Brain pericyte (primary cell): ENCODE measurements at places on chromosomes 11 and 22.

DNA sequence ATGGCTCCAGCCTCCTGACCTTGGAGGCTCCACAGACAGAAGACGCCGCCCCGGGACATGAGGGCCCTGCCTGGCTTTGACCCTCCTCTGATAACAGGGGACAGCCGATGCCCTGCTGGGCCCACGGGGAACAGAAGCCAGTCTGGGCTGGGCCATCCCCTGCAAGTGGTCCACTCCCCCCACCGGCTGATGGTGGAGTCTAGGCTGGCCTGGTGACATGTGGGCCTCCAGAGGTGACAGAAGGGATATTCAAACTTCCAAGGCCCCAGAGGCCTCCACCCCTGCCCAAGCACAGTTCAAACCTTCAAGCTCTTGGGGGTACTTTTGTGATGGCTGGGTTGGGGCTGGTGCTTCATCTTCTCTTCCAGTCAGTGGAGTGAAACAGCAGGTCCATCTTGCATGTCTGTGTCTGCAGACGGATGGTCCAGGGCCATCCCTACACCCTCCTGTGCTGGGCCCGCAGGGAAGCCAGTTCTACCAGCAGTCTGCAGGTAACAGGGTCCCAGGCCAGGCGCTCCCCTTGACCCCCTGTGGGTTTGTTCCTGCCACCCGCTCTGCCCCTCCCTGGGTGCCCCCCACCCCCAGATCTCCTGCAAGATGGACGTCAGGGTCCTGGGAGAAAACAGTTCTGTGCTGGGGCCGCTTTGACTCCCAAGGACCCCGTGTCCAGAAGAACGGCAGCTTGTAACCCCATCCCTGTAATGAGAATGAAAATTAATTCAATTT, 929.9 kb downstream of the BRD1 start:
- DNase-seq = no peak

DNA sequence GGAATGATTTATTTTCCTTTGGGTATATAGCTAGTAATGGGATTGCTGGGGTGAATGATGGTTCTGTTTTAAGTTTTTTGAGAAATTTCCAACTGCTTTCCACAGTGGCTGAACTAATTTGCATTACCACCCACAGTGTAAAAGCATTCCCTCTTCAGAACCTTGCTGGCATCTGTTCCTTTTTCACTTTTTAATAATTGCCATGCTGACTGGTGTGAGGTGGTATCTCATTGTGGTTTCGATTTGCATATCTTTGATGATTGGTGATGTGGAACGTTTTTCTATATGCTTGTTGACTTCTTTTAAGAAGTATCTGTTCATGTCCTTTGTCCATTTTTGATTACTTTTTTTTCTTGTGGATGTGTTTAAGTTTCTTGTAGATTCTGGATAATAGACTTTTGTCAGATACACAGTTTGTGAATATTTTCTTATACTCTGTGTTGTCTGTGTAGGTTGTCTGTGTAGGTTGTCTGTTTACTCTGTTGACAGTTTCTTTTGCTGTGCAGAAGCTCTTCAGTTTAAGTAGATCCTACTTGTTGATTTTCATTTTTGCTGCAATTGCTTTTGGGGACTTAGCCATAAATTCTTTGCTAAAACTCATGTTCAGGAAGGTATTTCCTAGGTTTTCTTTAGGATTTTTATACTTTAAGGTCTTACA, 291.8 kb upstream of the DDI1 start:
- DNase-seq = no peak

GRCh38 chr11:93908689-93909088, 58.3 kb upstream of the VSTM5 start:
- no peak for DNase-seq

DNA sequence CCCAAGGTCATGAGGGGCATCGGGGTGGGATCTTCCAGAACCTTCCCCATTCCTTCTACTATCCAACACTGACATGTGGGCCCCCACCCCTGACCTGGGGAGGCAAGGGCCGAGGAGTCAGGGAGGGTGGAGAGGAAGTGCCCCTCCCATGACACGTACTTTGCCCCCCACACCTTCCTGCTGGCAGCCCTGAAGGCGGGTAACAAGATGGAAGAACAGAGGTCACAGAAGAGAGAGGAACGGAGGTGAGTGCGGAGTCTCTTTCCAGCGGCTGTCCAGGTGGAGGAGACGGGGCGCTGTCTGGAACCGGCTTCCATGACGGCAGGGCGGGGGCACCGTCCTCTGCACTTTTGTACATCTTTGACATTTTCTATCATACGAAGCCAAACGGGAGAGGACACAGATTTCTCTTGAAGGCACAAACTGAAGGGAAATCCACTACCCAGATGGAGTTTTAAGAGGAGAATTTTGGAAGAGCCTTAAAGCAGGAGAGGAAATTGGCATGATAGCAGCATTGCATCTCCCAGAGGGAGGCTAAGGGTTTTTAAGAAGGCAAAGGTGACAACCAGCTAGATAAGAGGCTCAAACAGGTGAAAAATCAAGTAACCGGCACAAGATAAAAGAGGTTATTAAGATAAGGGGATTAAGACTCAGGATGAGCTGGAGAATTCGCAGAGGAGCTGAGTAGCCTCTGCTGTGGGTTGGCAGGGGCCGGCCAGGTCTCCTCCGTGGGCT, 16.7 kb downstream of the OSBPL5 start:
- DNase-seq = no peak

DNA sequence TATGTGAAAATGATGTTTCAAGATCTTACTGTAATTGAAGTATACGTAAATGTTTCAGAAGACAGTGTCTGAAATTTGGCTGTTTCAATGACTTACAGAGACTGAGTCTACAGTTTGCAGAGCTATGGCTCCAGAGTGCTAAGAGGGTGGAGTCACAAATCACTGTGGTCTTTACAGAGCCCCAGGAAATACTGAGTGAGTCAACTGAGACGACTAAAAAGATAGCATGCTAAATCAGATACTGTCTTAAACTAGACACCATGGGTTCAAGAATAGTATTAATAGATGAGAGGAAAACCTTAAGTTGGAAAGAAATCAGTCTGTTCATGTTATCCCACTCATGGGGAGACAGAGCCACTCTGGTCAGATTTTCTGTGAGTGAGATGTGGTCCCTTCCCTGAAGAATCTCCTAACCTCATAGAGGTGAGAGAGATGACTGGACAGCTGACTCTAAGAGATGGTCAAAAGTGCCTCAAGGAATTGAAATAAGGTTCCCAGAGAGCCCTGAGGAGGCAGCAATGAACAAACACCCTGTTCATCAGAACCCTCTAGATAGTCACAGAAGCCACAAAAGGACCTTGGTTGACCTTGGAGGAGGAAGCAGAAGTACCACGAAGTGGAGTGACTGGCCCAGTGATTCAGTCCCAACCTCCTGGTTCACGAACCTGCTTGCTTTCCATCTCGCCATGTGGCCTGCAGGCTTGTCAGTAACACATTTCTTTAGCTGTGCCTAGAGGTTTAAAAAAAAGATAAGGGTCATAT, 30.2 kb downstream of the C11orf91 start:
- DNase-seq = no peak

GRCh38 chr11:70399681-70400112, 1.4 kb downstream of the CTTN start:
- peak; percentile 74 for DNase-seq

DNA sequence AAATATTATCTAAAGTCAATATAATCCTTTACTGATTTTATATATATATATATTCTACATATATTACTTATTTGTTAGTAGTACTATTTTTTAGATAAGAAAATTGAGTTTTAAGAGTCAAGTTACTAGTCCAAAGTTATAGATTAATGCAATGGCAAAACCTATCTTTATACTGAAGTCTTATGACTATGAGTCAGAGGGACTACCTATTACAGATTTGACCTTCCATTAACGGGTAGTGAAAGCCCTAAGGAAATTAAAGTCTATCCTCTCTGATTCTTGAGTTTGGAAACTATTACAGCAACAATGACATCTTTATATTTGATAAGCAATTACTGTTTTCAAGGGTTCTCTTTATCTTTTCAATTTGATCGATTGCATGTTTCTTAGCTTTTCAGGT, 315.8 kb downstream of the CASP12 start:
- no peak for DNase-seq

- DNase-seq = no peak
Observed at GRCh38 chr22:37326726-37327125, 44.4 kb downstream of the CYTH4 start.

DNA sequence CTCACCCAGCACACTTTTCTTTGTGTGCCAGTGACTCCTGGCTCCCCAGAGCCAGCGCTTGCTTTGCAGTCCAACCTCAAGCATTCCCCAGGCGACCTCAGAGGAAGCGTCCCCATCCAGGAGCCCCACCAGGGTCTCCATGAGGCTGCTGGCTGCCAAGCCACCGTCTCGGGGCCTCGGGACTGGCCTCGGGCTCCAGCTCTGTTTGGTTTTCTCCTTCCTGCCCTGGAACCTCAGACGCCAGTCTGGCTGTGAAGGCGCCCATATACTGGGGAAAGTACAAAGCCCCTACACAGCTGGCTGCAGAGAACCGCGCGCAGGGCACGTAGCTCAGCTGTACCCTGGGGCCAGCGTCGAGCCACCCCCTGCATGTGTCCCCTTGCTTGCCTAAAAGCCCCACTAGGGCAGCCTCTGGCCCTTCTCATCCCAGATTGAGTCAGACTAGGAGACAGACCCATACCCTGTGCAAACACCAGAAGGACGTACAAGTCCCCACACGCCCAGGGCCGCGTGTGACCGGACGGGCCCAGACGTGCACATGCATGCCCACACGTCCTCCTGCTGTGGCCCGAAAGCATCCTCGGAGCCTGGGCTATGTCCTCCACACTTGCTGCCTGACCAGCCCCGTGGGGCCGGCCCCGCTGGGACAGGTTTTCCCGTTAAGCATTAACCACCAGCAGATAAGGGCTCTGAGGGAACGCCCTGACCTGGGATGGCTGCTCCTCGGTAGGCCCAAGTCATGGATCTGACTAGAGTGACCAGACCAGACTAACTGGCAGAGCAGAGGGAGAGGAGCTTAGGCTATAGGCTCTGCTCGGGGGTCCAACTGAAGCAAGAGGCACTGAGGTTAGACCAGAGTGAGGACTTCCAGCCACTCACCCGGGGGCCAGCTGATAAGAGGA, 4.2 kb upstream of the SYT8 start:
- no peak for DNase-seq

GRCh38 chr11:61480994-61481335, 27.6 kb upstream of the LRRC10B start:
- no peak for DNase-seq

DNA sequence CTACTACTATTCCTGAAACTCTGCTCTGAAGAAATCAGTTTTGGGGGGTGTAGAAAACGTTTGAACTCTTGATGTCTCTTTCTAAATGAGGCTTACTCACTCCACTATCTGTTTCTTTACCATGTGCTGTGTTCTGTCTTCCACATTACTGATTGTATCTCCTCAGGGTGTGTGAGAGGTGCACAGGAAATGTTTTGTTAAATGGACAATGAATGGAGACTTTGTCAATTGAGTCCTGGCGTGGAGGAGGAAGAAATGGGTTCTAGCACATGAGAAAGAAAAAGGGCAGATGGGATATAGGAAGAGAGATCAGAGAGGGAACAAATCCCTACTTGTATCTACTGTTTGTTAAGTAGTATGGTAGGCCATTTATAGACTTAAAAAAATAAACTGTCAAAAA, 577.1 kb upstream of the CCDC90B start:
- DNase-seq = no peak

- DNase-seq = no peak
Observed at GRCh38 chr11:122045181-122045586, 70.8 kb downstream of the BLID start.

GRCh38 chr22:31340360-31340759, 5.8 kb downstream of the PATZ1 start:
- DNase-seq = no peak

- no peak for DNase-seq
Observed at GRCh38 chr11:86670911-86671310, 1.5 kb downstream of the ME3 start.

- no peak for DNase-seq
Observed at GRCh38 chr11:128608746-128609407, 21.5 kb upstream of the ETS1 start.

DNA sequence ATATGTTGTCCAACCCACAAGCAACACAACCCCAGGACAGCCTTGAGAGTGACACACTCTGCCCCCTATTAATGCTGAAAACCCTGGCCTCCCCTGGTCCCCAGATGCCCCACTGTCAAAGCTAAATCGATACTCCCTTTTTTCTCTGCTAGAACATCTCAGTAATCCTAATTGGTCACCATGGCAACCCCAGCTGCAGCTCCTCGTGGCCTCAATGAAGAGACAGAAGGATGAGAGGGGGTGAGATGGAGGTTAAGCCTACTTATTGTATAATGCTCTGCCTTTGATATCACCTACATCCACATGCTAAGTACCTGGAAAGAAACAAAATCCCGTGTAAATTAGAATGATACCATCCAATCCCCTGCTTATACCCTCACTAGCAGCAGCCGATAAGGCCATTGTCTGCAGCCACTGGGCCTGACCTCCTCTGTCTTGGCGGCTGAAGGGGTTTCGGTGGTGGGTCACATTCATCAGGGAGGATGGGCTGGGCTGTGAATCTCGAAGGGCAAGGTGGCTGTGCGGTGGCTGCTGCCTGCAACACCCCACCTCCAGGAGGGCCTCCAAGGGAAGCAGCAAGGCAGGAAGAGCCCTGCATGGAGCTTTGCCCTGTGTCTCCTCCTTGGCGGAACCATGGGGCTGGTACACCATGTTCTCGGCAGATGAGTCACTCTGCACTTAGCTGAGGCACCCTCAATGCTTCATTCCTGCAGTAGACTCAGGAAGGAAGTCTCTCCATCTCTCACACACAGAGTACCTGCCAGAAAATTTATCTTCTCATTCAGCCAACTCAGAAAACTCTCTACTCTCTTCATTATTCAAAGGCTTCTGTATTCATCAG, 399.5 kb downstream of the BUD13 start:
- DNase-seq = no peak

DNA sequence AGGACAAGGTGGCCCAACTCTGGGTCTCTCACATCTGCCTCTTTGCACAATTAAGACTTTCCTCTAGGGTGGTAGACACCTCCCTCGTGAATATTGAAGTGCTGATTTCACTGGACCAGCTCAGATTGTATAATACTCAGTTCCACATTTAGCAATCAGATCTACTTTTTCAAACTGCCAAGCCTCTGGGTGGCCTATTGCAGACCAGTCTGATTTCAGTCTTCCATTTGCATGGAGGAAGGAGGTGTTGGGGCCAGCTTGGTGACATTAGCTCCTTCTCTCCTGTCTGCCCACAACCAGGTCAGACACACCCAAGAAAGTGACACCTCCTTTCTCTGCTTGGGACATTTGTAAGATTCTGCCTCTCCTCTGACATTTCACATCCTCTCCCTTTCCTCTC, 78.2 kb downstream of the PPFIBP2 start:
- DNase-seq = no peak
